ENCODE measurements at places on chromosomes 6 and 20.

DNA sequence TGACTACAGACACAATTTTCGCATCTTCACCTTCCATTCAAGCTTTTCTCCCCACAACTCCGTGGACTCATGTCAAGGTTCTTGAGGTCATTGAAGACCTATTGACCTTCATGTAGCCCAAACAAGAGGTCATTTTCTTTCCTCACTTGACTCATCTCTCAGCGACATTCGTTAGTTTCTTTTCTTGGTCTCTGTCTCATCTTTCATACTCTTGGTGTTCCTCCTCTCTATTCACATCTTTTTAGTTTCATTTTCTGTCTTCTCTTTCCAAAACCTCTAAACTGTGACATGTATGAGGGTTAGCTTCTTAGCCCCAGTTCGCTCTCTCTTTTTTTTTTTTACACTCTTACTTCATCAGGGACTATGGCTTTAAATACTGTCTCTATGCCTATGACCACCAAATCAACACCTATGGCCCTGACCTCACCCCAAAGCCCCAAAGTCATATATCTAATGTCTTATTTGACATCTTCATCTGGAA is 128.6 kb upstream of the BACH2 start:
- DNase-seq: no peak

DNA sequence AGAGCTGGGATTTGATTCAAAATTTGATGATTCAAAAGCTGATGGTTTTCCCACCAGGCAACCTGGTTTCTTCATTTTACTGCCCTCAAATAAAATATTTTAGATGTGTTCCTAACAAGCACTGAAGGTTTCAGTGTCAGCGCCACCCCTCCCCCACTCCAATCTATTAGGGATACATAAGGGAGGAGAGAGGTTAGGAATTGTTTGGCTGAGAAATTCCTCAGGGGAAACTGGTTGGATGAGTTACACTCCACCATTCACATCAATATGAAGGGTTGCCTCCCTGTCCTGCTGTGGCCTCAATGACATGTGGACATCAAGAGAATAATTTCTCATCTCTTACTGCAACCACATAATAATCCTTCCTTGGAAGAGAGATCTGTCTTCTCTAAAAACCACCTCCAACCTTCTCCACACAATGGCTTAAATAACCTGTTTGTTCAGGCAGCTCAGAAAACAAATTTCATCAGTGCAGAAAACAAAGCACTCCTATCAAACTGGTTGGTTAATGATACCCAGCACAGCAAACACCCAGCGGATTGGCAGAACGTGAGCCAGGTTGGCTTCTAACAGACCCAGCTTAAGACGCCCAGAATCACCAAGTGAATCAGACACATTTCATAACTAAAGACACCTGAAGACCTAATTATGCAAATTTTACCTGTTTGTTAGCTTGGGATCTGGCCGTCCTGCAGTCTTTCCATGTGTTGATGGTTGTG is 136.0 kb upstream of the SGK1 start:
- DNase-seq: no peak

DNA sequence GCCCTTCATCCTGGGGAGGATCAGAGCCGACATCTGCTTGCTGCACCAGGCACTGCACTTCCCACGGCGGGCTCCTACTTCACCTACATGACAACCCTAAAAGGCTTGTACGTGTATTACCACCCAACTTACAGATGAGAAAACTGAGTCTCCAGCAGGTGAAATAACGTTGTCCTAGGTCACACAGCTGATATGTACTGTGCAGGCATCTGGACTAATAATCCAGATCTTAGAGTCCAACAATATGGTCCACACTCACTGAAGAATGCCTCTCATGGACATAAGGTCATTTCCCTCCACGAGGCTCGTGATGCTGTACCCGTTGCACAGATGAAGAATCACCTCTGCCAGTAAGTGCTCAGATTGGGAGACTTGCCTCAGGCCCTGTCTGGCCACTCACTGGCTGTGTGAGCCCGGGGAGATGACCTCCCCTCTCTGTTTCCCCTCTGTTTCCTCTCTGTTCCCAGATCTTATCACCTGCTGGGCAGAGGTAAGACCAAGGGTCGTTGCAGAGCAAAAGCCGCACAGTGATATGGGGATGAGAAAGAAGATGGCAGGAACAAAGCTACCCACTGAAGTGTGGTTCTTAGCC is 32.1 kb downstream of the TGM2 start:
- DNase-seq: no peak

DNA sequence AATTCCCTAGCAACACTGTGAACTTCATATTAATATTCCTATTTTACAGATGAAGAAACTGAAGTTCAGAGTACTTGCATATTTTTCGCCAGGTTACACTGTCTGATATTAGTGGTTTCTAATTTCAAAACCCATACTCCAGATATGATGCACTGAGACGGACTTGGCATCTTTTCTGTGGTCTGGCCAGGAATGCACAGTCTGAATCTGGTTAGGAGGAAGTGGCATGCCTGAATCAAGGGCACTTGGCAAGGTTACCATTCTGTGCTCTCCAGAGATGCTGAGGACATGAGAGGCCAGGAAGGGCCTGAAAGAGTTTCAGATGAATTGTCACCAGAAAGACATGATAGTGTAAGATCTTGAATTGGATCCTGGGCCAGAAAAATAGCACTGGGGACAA is 150.1 kb downstream of the HAO1 start:
- DNase-seq: no peak

GRCh38 chr6:110322151-110322873 is 35.8 kb downstream of the METTL24 start:
- DNase-seq: no peak

DNA sequence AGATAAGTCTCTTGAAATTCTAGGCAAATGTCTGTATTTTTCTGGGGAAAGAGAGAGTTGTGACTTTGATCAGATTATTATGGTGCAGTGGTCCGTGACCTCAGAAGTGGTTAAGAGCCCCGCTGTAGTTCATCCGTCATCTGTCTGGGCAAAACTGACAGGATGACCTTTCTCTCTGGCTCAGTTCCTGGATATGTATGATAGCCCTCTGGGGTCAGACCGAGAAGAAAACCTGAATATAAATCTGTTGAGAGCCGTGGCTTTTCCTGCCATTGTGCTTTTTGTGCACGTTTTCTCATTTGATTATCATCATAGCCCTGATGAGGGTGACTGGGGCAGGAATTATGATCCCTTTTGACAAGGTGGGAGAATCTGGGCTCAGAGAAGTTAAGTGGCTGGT is 26.5 kb downstream of the GHRH start:
- no peak for DNase-seq

- no peak for DNase-seq
Observed at GRCh38 chr6:34524971-34525370, 31.2 kb downstream of the SPDEF start.

GRCh38 chr20:17932396-17932795 is 36.2 kb downstream of the SNX5 start:
- DNase-seq: no peak

- no peak for DNase-seq
Observed at GRCh38 chr6:11206576-11206975, 25.9 kb downstream of the NEDD9 start.
